ENCODE measurements at places on chromosomes 7 and 10.
A peak's percentile ranks its signal among the peaks of the same experiment; 100 is the strongest.

- DNase-seq, result no peak
Observed at GRCh38 chr10:122373721-122374120, 787 bp upstream of the PLEKHA1 start.

GRCh38 chr7:3064067-3064466 lies 20.4 kb upstream of the CARD11 start:
- DNase-seq, result no peak

- DNase-seq, result no peak
Observed at GRCh38 chr7:102175423-102176170, 111.1 kb upstream of the SH2B2 start.

GRCh38 chr10:3853547-3854303 lies 68.7 kb upstream of the KLF6 start:
- no peak for DNase-seq

GRCh38 chr10:131579251-131580071 lies 267.9 kb upstream of the TCERG1L start:
- no peak for DNase-seq

DNA sequence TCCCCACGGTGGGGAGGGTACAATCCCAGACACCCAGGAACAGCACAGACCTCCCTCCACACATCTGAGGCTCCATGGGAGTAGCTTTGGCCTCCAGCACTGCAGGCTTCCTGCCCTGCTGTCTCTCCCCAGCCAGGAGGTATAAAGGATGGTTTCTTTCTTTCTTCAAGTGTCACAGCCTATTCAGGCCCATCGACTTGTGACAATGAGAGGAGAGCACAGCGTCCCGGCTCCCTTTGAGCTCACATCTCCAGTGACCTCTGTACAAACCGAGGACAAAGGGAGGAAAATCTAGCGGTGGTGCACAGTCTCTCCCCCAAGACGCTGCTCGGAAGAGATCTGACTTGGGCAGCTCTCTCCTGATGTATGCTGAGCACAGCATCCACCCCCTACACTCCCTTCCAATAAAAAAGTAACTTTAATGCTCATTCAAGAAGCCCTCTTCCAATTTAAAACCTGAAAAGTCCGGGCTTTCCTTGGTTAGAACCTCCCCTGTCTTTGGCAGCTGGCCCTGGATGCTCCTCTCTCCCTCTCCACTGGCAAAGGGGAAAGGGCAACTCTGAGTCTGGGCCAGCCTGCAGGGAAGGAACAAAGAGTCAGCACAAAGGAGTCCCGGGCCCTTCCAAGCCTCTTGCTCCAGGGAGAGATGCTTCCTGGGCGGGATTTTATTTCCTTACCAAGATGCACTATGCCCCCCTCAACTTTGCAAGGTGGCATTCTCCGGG lies 18.0 kb downstream of the CHST15 start:
- DNase-seq, result no peak

DNA sequence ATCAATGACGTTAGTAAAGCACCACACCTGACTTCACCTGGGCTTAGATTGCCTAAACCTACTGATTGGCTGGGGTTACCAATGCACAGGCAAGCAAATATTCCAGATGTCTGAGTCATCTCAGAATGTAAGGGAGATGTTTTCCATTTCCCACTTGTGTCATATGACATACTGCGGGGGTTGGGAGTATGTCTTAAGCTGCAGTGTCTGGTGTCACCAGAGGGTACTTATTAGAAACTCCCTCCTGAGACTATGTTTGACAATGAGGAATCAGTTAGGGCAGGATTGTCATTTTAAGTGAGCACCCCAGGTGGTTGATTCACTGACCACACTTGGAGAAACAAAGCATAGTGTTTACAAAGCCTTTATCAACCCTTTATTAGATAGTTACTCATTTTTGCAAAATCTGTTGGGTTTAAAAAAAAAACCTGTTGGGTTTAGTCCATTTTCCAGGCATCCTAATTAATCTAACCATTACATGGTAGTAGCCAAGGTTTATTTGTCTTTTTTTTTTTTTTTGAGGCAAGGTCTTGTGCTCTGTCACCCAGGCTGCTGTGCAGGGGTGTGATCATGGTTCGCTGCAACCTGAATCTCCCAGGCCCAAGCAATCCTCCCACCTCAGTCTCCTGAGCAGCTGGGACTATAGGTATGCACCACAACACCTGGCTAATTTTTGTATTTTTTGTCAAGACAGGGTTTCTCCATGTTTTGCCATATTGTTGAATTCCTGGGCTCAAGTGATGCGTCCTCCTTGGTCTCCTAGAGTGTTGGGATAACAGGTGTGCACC lies 72.5 kb downstream of the CDK6 start:
- peak; percentile 16 for DNase-seq

GRCh38 chr7:47621979-47622561 lies 40.2 kb upstream of the TNS3 start:
- DNase-seq, result peak; percentile 17

GRCh38 chr10:43683451-43684291 lies 35.0 kb upstream of the ZNF32 start:
- peak; percentile 50 for DNase-seq

DNA sequence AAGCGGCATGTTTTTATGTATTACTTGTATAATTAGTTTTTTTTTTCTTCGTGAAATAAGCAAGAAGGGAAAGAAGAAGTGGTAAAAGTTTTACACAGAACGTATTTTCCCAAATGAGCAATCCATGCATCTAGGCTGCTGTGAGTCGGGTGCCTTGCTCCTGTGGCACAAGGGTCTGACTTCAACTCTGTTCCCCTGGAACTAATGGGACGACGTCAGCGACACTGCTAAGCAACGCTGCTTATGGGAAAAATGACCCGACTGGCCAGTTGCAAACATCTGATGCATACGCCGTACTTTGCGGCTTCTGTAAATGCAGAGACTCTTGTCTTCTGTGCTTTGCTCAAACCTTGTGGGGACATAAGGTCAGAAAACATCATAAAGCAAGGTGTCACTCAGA lies 66.3 kb downstream of the MPP7 start:
- no peak for DNase-seq
